ENCODE measurements at places on chromosomes 5 and 9.

- no peak for DNase-seq
Observed at GRCh38 chr5:110625376-110625999, 101.0 kb downstream of the TMEM232 start.

- peak; percentile 67 for DNase-seq
Observed at GRCh38 chr5:86679529-86679928, 61.8 kb downstream of the COX7C start.

DNA sequence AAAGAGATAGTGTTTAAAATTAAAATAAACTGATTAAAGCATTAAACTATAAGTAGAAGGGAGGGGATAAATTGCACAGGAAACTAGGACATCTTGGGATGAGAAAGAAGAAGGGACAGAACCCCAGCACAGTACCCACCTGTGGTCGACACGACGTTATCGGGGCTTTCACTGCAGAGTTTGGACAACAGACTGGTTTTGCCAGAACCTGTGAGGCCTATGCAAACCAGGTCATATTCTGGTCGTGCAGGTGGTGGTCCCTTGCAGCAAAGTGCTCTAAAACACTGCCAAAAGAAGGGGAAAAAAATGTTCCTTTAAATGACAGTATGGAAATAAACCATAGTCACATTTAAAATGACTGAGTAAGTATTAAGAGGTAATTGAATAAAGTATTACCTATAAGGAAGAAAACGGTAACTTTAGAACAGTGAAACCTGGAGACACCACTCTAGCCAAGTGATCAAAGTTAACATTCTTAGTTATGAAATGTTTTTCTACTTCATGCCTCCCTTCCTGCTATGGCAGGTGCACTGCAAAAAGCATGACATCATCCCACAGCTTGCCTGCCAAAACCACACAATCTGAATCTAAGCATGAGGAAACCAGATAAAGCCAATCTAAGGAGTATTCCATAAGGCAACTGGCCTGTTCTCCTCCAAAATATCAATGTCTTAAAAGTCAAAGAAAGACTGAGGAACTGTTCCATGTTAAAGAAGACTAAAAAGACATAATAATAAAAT is 138.6 kb downstream of the ARL15 start:
- DNase-seq = no peak

- no peak for DNase-seq
Observed at GRCh38 chr5:55701462-55702103, 10.5 kb downstream of the SLC38A9 start.

- no peak for DNase-seq
Observed at GRCh38 chr9:115495052-115495635, 377.2 kb upstream of the TNC start.

DNA sequence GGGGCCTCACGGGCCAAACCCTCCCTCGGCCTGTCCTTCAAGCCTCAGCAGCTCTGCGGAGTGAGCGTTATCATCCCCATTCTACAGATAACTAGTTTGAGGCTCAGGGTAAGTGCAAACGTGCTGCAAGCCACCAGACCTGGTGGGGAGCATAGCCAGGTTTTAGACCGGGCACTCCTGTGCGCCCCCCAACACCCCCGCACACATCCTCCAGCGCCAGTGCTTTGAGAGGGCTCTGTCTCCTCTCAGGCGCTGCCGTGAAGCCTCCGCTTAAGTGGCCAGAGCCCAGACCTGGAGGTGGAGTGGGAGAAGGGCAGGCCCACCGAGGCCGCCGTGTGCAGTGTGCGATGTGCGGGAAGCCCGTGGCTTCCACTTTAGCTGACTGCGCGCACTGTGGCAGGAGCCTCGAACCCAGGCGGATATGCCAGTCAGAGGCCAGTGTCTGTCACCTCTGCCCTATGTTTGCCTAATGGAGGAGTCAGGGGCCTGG is 1.6 kb upstream of the MGAT1 start:
- DNase-seq = no peak
